ENCODE measurements at places on chromosomes 4 and X.

DNA sequence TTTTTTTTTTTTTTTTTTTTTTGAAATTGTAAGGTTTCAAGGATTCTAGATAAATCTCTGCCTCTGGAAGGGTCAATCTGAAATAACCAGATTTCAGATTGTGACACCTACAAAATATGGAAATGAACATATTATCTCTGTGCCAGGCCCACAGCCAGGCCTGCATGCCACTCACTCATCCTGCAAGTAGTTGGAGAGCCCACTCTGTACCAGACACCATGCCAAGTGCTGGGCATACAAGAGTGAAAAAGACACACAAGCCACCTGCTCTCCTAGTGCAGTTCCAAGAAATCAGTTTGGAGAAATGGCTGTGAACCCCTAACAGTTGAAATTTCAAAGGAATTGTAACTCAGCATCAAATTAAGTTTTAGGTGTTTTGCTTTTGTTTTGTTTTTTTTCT lies 145.9 kb upstream of the NOCT start:
- no peak for DNase-seq

- DNase-seq, result no peak
Observed at GRCh38 chr4:102860611-102861324, 8.0 kb upstream of the CISD2 start.

DNA sequence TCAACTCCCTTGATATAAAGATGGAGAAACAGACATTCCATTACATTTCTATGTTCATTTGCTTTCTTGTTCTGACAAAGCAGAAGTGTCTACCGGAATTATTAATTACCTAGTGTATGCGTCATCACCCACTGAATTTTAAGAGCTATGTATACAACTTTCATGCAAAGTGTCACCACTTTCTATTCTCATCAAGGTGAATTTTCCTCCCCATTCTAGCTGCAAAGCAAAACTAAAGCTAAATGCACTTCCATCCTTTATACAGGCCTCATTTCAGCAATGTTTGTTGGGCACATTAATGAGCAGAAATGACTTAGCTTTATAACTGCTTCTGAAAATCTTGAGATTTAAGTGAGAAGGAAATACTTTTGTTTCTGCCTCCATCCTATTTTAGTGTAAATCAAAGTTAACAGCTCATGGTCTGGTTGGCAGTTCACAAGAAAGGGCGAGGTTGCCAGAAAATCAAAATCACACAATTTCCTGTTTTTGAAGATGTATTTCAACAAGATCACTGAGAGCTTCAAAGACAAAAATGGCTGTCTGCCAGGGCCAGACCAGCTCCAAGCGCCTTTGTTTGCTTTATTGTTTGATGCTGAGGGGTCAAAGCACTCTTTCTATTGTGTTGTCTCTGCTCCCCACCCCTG lies 7.2 kb upstream of the FAM9C start:
- DNase-seq, result no peak

- no peak for DNase-seq
Observed at GRCh38 chr4:169765835-169766234, 8.1 kb upstream of the HPF1 start.

GRCh38 chrX:103614999-103615398 lies 7.2 kb downstream of the TCEAL3 start:
- DNase-seq, result no peak

DNA sequence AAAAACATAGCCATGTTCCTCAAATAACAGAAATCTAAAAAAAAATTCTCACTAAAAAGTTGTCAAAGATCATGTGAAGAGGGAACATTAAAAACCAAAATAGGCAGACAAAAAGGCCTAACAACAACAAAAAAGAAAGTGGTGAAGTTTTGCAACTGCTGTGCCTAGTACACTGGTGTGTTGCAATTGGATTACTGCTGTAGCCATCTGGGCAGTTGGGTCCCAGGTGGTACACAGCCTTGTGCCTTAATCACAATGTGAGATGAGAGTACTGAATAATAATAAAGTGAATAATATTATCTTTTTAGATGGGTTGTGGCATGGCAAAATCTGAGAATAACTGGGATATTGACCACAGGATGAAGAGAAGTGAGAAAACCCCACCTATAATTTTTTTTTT lies 12.0 kb downstream of the C4orf54 start:
- no peak for DNase-seq

- no peak for DNase-seq
Observed at GRCh38 chrX:63281465-63281864, 69.7 kb downstream of the SPIN4 start.

GRCh38 chr4:40199179-40199670 lies 2.4 kb downstream of the RHOH start:
- DNase-seq, result no peak

GRCh38 chr4:15378062-15378461 lies 49.8 kb upstream of the C1QTNF7 start:
- no peak for DNase-seq

GRCh38 chr4:177239477-177239876 lies 70.2 kb upstream of the NEIL3 start:
- no peak for DNase-seq

DNA sequence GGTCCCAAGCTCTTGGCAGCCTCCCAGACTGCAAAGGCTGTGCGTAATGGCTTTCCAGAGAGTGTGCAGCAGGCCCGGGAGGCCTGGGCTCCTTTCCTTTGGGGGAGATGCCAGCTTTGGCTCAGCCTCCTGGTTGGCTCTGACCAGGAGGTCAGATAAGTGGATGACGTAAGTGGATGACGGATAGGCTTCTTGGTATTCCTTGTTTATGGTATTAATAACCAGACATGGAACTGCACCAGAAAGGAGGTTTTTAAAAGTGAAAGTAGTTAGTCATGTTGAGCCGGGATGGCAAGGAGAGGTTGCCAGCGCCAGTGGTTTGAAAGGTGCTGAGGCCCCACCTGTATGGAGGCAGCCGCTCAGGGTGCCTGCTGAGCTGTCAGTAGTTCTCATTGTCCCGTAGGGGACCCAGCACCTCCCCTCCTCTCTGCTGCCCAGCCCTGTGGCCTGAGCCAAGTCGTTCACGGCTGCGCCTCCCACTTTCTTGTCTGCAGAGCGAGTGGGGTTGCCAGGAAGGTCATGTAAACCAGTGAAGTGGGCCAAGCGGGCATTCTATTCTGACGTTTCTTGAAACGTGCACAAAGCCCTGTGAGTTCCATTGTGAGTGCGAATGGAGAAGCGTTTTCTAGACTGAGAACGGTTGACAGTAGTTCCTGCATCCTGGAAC lies 28.7 kb upstream of the STOX2 start:
- no peak for DNase-seq

DNA sequence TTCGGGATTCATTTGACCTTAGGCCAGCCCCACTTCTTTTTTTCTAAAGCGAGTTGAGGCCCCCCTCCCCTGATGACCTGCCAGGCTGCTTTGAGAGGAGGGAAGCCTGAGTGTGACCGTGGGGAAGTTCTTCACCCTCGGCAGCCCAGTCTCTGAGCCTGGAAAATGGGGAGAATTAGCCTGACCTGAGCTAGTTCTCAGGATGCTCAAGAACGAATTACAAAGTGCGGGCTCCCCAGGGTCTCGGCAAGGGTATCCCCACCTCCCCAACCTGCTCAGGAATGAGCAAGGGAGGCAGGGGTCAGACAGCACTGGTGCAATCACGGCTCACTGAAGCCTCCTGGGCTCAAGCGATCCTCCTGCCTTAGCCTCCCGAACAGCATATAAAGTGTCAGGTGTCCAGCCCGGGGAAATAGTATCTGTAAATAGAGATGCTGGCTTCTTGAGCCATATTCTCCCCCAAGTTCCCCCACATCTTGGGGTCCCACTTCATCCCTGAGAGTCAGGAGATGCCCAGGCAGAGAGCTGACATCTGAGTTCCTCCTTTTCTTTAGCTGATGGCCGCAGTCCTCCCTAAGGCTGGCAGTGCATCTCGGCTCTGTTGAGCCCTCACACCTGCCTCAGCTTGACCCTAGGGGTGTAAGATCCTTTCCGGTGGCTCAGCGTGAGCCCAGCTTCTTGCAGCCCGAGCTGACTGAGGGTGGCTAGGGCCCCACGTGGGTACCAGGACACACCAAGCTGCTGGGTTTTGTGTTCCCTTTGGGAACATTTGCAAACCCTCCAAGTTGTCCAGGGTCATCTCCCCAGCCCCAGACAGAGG lies 1.6 kb downstream of the DUSP9 start:
- DNase-seq, result no peak

GRCh38 chrX:118675326-118675965 lies 52.0 kb upstream of the IL13RA1 start:
- DNase-seq, result no peak

GRCh38 chr4:1852904-1853623 lies 2.9 kb downstream of the LETM1 start:
- no peak for DNase-seq

- no peak for DNase-seq
Observed at GRCh38 chr4:143339497-143339896, 2.8 kb downstream of the GAB1 start.

DNA sequence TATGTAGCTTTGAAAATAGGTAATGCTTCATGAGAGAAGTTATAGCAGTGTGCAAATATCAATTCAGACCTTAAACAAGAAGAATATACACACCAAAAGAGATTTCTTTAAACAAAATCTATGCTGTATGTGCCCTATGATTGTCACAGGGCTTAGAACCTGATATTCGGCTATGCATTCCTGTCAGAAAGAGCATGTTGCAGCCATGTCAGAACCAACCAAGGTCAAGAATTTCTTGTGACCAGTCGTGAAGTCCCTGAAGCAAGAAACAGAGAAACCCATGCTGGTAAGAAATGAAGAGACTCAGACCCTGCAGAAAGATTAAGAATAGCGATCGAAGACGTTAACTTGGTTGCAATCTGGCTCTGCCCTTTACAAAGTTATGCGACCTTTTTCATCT lies 210.3 kb upstream of the SPIN4 start:
- DNase-seq, result no peak

DNA sequence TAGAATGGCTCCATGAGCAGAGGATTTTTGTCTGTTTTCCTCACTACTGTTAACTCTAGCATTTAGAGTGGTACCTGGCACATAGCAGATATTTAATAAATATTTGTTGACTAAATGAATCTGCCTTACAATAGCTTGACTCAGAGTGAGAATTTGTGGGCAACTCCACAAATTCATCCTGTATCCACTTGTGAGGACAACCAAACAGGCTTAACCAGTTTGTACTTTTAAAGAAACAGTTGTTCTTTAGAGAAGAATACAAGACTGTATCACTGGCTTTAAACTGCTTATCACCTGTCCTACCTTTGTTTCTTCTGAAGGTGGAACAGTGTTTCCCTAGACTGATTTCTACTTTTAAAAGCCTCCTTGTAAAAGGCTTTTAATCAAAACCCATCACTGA lies 141.3 kb upstream of the SH3RF1 start:
- DNase-seq, result no peak

All from stimulated activated CD4-positive, alpha-beta T cell treated with anti-CD3 and anti-CD28 coated beads, Interleukin-15, amount 100 ng/mL, for 1 hour (primary cell).